Activated T-helper 17 cell treated with anti-CD3 and anti-CD28 coated beads, Interleukin-2, amount 50 U/mL, for 72 hours (primary cell): ENCODE measurements at places on chromosomes 2 and 18. TPM values are rescaled to one million over a fixed set of nuclear protein-coding genes. Genes with fewer than 3 reads are reported as not detected.

The CDK15 gene
- not detected for total RNA-seq

The COL4A3 gene
- 0.42 TPM for total RNA-seq

The CERKL gene
- not detected for total RNA-seq

The ANKRD39 gene
- total RNA-seq = 25.2 TPM

The DSG1 gene
- not detected for total RNA-seq

The HOXD10 gene
- total RNA-seq = not detected

The ABCG8 gene
- not detected for total RNA-seq

The NR4A2 gene
- total RNA-seq = 1.9 TPM

The LOXHD1 gene
- total RNA-seq = not detected

The ZCCHC2 gene
- 50.4 TPM for total RNA-seq

The REG3A gene
- not detected for total RNA-seq

The SH2D6 gene
- total RNA-seq = 1.3 TPM

The SCYGR8 gene
- total RNA-seq = not detected

The PROC gene
- total RNA-seq = not detected

The CSRNP3 gene
- not detected for total RNA-seq

The RGPD4 gene
- not detected for total RNA-seq

The HES6 gene
- total RNA-seq = 1.3 TPM

The EIF5B gene
- 54.1 TPM for total RNA-seq

The FAP gene
- not detected for total RNA-seq

The LCT gene
- total RNA-seq = 1.0 TPM

The CXCR2 gene
- total RNA-seq = 0.48 TPM

The REG3G gene
- total RNA-seq = not detected

The MARCO gene
- total RNA-seq = not detected

The ZC3H8 gene
- total RNA-seq = 21.2 TPM

The TEX44 gene
- total RNA-seq = not detected

The REG1B gene
- total RNA-seq = not detected

The SCTR gene
- not detected for total RNA-seq

The SIX3 gene
- not detected for total RNA-seq

The ANKMY1 gene
- 14.5 TPM for total RNA-seq

The ANKRD30B gene
- total RNA-seq = not detected

The HOXD13 gene
- not detected for total RNA-seq

The INHA gene
- not detected for total RNA-seq

The CNTNAP5 gene
- not detected for total RNA-seq

The SH3RF3 gene
- total RNA-seq = 0.05 TPM

The SPDYA gene
- 3.3 TPM for total RNA-seq

The RFTN2 gene
- 0.17 TPM for total RNA-seq

The SKOR2 gene
- total RNA-seq = not detected

The CNGA3 gene
- not detected for total RNA-seq

The SP5 gene
- total RNA-seq = 0.19 TPM

The SERPINB11 gene
- total RNA-seq = not detected

The EEF1B2 gene
- 935 TPM for total RNA-seq

The UGT1A5 gene
- total RNA-seq = not detected

The PLB1 gene
- total RNA-seq = 0.61 TPM

The TBR1 gene
- total RNA-seq = 0.06 TPM

The PLGLB2 gene
- 1.6 TPM for total RNA-seq

The RAX gene
- total RNA-seq = not detected

The PCARE gene
- total RNA-seq = not detected

The SERPINB3 gene
- total RNA-seq = not detected

The HOXD12 gene
- total RNA-seq = not detected

The TTN gene
- 0.84 TPM for total RNA-seq

The GREB1 gene
- total RNA-seq = 1.0 TPM

The DYNAP gene
- total RNA-seq = not detected

The ABHD1 gene
- 0.17 TPM for total RNA-seq

The CD207 gene
- not detected for total RNA-seq

The TCF23 gene
- total RNA-seq = not detected

The MGAT5 gene
- 53.1 TPM for total RNA-seq
